Stimulated activated CD8-positive, alpha-beta memory T cell treated with anti-CD3 and anti-CD28 coated beads, Interleukin-15, amount 100 ng/mL, for 4 hours (primary cell): ENCODE measurements at places on chromosomes 11 and 22.

DNA sequence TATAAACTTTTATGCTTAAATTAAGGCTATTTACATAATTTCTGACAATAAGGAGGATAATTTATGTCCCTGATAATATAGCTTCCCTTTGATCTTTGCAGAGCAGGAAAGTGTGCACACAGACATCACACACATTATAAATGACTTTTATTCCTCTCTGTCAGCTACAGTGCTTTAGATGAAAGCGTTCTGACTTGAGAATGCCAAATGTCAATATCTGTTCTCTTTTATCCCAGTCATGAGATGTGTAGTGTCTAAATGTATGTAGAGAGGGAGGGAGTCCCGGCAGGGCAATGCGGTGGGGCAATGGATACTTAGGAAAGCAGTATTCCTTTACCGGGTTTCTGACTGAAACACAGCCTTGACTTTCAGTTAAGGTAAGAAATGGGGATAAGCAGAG, 225.4 kb upstream of the CHORDC1 start:
- DNase-seq, result no peak

GRCh38 chr11:15123849-15124248, 9.1 kb downstream of the INSC start:
- no peak for DNase-seq

DNA sequence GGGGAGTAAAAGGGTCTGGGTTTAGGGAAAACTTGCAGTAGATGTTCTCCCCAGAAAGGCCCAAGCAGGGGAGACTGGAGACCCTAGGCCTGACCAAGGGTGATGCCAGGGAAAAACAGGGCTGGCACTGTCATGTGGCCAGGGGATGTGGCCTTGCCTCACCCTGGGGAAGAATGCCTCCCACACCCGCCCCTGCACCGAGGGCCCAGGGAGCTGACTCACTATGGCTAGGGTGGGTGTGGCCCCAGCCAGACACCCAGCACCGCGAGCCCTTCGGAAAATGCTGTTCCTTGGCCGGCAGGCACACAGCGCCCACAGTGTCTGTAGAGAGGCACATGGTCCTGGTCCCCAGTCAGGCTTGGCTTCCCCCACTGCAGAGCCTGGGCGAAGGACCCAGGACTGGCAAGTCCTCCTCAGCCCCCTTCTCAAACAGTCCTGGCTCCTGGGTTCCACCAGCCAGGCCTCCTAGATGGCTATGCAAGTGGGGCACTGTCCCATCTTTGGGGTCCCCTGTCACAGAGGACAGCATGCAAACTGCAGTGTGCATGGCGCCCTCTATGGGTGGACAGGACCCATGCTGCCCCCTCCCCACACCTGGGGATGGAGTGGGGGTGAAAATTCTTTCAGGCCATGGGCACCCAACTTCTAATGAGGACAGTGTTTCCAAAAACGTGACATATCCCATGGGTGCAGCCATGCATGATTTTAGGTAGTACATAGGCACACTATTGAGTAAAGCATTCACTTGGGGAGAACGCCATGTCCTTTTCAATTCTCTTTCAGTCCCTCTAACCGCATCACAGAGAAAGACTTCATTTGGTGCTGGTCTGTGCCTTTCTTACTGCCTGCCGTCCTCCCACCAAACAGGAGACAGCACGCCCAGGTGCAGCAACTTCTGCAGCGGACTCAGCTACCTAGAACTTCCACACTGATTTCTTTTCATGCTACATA, 15.2 kb downstream of the TMPRSS5 start:
- no peak for DNase-seq

DNA sequence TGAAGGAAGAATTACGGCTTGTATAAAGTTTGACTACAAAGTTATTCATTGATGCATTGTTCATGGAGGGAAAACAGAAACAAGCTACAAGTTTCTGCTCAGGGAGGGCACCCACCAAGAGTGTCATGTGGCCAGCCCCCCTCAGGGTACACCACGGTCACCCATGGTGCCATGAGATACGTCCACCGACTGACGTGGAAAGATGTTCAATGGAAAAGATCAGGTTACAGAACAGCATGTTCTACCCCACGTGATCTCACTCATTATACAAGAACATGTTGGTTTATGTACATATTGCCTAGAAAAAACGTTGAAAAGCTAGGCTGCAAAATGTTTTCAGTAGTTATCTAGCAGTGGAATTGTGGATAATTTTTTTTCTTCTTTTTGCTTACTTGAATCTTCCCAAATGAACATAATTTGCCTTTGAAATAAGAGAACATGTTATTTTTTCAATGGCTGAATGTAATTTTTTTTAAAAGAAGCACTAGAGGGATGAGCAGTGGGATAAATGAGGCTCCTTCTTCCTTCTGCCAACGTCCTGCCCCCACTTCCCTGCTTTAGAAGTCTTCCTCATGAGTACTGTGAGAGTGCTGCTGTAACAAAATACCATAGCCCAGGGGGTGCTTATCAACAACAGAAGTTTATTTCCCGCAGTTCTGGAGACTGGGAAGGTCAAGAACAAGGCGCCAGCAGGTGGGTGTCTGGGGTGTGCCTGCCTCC, 22.5 kb downstream of the RCN1 start:
- DNase-seq, result no peak

- DNase-seq, result no peak
These were observed 1.5 kb upstream of the PNPLA3 start for GRCh38 chr22:43922123-43922522.

DNA sequence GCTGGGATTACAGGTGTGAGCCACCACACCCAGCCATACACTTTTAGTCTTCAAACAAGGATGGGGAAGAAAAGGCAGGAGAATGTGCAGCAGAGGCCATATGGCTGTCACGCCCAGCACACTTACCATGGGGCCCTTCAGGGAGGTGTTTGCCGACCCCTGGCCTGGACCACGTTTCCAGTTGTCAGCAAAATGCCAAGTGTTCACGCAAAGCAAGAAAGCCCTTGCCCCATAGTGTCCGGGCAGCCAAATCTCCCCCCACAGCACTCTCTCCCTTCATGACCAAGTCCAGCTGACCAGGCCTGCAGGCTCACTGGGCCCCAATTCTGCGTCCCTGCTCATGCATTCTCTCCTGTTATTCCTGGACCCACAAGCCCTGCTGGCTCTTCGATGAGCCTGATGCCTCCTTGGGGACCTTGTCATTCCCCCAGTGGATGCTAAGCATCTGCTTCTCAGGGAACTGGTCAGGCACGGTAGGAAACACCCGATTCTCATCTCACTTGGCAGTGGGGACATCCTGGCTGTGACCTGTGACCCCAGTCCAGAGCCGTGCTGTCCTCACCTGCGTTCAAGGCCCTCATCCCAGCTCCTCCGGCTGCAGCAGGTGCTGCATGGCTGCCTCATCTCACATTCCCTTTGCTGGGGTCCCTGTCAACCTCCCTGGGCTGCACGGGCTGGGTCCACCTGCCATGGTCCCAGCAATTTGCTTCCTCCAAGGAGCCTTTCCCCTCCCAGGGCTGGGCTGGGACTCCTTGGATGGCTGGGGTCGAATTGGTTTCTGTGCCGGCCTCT, 96.4 kb downstream of the CTTN start:
- no peak for DNase-seq

DNA sequence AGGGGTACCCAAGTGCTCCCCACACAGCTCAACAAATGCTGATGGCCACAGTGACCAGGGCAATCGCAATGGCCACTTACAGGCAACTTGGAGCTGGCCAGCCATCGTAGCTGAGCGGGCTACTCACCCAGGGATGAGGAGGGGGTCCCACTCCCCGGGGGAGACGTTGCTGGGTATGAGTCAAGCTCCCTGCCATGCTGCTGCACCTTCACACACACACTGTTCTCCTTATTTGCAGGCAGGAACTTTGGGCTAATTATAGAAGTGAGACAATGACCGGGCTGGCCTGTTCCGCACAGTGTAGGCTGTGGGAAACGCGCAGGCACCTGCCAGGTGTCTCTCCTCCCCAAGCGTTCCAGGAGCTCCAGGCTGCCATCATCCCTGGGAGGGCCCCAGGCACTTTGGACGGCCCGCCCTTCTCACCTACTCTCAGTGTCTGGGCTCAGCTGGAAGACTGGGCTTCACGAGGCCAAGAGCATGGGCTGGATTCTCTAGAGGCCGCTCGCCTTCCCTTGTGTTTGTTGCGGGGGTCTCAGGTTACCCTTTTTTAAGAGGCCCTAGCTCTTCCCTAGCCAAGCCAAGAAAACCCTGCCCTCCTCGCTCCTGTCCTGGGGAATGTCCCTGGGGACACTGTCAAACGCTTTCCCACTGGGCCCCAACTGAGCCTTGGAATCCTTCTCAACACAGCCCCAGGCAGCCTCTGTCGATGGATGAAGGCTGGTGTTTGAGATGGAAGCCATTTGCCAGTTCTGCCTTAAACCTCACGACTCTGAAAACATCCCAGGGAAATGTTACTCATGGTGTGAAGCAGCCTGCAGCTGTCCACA, 73.0 kb downstream of the RTL6 start:
- no peak for DNase-seq

DNA sequence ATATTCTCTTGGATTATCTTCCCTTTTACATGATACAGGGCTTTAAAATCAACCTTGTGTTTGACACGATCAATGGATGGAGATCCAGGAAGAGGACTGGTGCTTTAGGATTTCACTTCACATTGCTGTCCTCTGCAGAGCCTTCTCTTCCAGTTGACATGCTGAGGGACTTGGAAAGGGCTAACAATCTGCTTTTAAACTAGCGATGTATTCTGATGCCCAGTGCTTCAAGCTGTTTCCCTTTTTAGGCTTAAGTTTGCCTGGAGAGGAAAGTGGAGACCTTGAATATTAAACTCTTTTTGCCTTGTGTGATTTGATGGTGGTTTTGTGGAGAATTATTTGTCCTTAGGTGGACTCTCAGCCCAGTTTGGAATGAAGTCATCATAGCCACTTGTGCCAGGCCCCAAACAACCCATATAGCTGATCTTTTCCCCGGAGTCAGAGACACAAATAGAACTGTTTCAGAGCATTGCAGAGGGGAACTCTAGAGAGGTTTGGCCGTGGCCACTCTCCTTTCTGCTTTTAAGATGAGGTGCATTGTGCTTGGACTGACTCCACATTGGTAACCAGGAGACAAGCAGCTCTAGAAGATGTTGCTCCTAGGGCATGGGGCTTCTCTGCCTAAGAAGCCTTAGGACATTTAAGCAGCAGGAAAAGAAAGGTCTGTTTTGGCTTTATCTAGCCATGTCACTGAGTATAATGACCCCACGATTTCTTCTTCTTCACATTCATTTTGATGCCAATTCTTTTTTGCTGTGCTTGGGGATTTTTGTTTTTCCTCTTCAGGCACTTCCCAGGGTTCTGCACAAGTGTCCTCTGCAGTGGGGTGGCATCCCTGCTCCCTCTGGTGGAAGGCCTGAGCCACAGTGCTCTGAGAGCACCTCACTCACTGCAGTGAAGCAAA, 152.8 kb downstream of the NCAM1 start:
- DNase-seq, result no peak

- no peak for DNase-seq
These were observed 1528.5 kb downstream of the BRD1 start for GRCh38 chr22:48299124-48299523.

- DNase-seq, result no peak
These were observed 47.1 kb upstream of the RCN1 start for GRCh38 chr11:32043737-32044136.

- DNase-seq, result no peak
These were observed 253.0 kb upstream of the CCDC179 start for GRCh38 chr11:23112987-23113886.

- DNase-seq, result no peak
These were observed 110.9 kb upstream of the GRK3 start for GRCh38 chr22:25453557-25453956.

DNA sequence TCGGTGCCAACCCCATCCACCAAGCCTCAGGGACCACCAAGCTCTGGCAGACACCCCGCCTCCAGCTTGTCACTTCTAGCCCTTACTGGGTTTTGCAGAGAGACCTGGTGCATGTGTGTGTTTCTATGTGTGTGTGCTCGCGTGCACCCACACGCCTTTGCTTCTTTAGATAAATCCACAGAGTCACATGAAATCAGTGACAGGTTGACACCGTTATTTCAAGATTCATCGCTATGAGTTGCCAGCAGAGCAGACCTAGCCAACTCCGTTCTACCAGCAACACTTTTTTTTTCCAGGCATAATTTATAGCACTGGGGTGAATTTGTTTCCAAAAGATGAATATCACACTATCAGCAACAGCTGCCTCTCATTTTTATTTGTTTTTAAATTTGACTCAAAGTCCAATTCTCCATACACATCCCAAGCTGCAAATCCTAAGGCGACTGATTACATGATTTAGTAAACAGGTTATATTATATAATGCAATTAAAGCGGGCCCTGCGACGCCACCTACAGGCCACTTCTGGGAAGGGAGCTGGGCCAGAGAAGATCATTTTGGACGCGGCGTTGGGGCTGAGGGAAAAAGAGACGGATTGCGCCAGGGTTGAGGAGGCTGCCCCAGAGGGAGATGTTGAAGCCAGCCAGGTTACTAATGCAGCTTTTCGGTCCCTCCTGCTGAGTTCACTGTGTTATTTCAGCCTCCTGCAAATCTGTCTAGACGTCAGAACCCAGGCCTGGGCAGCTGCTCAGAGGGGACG, 150.5 kb downstream of the FEZ1 start:
- no peak for DNase-seq

DNA sequence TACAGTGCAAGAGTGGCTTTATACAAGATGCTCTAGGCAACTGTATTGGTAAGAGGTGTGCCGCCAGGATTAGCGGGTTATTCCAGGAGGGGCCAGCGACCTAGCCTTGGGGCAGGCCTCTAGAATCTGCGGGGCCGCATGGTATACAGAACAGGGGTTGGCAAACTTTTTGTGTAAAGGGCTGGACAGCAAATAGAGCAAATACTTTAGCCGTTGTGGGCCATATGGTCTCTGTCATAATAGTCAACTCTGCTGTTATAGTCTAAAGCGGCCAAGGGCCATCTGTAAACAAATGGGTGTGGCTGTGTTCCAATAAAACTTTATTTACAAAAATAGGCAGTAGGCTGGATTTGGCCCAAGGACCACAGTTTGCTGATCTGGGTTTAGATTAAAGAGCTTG, 32.6 kb downstream of the FBLN1 start:
- no peak for DNase-seq

GRCh38 chr11:117315285-117316196, 515 bp downstream of the BACE1 start:
- no peak for DNase-seq

DNA sequence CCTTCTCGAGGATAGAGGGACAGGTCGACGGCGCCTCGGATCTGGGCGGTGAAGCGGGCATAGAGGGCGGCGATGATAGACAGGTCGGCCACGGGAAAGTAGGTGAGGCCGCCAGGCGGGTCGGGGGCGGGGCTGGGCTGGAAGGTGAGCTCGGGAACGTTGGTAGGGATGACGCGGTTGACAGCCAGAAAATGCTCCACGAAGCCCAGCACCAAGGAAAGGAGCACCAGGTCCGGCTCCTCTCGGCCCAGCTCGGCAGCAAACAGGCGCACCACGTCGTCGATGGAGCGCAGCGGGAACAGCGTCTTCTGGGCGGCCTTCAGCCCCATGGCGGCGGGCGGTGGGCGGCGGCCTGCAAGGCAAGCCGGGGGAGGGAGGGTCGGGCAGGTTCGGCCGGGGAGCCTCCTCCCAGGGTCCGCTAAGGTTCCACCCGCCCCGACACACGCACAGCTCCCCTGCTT, 540 bp downstream of the MEN1 start:
- DNase-seq, result no peak

- DNase-seq, result no peak
These were observed 99.4 kb downstream of the ZBTB16 start for GRCh38 chr11:114158886-114159285.
